ENCODE measurements at places on chromosomes 11 and 22. TPM values are rescaled to one million over a fixed set of nuclear protein-coding genes. Genes with fewer than 3 reads are reported as not detected.

DNA sequence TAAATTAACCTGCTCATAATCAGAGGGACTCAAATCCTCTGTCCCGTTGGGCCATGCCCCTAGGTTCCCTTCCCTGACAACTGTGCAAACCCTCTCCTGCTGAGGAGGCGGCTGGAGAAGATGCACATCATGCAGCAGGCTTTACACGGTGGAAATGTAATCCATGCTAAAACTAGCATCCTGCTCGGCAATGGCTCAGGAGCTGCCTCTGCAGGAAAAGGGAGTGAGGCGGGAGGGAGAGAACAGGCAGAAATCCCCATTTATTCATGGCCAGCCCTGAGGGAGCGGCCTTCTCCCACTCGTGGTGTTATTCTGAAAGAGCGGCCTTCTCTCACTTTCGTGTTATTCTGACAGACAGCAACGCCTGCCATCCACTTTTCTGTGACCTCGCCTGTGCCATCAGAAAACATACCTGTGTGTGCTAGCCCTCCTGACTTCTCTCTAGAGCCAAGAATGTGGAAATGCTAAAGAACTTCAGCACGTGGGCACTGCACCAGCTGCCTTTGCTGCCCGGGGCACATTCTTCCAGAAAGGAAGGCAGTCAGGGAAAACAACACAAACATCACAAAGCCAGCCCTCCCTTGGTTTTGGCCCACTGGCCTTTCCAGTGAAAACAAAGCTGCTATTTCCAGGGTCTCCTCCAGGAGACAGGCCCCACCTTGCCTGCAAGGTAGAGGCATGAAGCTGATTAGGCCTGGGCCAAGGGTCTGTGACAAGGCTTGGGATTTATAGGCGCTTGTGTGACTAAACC lies 62.9 kb upstream of the BID start:
- no peak for DNase-seq

DNA sequence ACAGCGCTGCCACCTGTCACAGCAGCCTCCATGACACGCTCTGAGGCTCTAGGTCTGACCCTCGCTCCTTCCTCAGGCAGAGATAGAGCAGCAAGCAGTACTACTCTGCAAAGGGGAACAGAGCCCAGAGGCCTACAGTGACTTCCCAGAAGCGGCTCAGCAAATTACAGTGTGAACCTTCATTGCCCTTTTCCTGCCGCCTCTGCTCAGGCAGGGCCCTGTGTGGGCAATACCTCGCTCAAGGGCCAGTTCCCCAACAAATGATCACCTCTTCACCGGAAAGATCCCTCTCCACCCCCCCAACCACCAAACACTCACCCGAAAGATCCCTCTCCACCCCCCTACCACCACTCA lies 12.3 kb downstream of the KIAA0930 start:
- no peak for DNase-seq

The FGF3 gene
- not detected for total RNA-seq

The SPON1 gene
- 0.17 TPM for total RNA-seq

GRCh38 chr11:34146411-34146810 lies 41.0 kb downstream of the NAT10 start:
- DNase-seq = no peak

The MPZL3 gene
- 7.3 TPM for total RNA-seq

- no peak for DNase-seq
Measured at GRCh38 chr11:659532-660085, 22.5 kb downstream of the DRD4 start.

GRCh38 chr11:34682825-34683224 lies 61.9 kb downstream of the EHF start:
- DNase-seq = peak; percentile 32

DNA sequence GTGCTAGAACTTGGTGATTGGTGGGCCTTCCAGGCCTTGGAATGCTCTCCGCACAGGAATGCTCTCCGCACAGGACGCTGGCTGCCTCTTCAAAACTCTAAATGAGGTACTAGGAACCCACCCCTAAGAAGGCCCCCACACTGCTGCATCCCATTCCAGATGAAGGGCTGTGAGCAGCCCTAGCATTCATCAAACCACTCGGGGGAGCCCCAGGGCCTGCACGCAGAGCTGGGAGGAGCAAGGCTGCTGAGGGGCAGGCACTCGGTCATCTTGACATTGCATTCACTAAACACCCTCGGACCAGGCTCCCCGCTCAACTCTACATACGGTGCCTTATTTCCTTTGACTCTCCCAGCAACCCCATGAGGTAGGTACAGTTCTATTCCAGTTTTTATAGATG lies 49.2 kb upstream of the EMID1 start:
- peak; percentile 7 for DNase-seq

DNA sequence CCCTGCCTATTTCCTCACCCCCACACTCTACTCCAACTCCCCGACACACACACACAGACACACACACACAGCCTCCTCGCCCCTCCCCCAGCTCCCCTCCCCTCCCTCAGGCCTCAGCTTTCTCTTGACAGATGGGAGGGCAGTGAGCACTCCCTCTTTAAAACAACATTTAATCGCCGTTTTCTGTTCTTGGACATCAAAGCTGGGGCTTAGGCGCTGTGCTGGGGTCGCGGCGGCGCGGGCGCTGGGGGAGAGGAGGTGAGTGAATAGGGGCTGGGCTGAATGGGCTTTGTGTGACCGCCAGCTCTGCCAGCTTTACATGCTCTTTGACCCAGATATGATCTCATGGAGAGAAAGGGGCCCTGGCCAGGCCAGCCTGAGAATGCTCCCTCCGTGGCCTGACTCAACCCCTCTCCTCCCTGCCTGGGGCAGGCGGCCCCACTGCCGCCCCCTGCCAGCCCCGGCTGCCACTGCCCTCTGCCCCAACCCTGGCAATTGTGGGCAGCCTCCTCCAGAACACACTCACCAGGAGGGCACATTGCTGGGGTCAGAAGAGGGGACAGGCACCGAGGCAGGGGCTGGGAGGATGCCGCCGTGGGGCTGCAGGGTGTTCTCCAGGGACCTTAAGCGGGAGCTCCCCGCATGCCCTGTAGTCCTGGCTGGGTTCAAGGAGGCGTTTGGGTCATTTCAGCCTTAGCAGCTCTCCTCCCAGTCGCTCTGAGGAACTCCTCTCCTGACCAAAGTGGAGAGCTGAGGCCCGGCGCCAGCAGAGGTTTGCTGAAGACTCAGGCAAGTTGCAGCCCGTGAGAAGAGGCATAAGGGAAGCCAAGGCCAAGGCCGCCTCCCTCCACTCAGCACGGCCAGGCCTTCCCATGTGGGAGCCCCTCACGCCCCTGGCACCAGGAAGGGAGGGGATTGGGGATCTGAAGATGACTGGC lies 38.3 kb upstream of the NNMT start:
- peak; percentile 38 for DNase-seq

- DNase-seq = no peak
Measured at GRCh38 chr11:108628326-108628725, 34.8 kb upstream of the EXPH5 start.

The HBG1 gene
- not detected for total RNA-seq

GRCh38 chr11:93444617-93445073 lies 98.5 kb downstream of the SMCO4 start:
- DNase-seq = no peak

DNA sequence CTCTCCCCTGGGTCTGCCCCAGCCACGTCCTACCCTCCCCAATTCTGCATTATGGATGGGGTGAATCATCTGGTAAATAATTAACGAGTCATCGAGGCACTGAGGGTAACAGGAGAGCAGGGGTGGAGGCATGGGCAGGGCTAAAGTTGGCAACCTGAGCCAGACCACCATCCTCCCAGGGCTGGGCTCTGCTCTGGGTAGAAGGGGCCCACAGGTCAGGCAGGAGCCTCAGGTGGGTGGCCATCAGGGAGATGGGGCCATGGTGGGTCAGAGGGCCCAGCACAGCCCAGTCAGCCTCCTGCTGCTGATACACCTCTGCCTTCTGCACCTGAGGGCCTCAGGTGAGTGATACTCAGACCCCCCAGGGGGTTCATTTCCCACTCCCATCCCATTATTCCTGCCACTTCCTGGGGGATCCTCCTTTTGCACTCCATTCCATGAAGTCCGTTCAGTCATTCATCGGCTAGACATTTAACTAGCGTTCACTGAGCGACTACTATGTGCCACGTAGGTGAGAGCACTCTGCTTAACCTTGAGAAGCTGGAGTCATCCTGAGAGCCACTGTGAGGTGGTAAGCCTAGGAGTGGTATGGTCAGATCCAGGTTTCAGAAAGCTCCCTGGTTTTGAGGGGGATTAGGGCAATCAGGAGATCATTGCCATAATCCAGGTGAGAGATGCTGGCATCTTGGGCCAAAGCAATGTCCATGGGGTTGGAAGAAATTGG lies at the start of gene VSIG10L2:
Gene VSIG10L2 (plus strand): TSS at position 248 of the 724 bp plus-strand sequence. CDS start 12 bp downstream, at position 260.
- no peak for DNase-seq

The RAPSN gene
- total RNA-seq = 0.19 TPM

The ANO1 gene
- not detected for total RNA-seq

DNA sequence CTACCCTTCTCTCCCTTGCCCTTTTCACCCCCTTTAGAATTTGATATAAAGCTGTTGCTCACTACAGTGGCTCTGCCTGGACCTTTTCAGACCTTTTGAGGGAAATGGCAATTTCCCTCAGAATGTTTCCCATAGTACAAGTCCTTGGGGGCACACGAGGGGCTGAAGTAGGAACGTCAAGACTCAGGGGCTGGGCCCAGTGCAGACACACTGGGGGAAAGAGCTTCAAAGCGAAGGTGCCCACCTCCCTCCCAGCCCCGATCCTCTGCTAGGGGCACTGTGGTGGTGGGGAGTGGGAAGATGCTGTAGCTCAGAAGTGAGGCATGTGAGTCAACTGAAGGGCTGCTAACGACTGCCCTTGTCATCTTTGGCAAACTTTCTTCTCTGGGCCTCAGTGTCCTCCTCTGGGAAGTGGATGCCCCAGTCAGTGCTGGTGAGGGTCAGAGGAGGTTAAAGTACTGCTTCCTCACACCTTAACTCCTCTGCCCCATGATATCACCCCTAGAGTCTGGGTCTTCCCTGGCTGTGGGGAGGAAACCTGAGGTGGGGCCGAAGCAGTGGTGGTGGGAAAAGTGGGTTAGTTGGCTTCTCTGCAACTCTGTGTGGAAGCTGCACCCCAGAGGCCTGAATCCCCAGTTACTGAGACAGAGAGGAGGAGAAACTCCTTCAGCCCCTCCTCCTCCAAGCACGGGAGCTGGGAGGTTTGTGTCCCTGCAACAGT lies 425.3 kb upstream of the B3GAT1 start:
- DNase-seq = no peak

- DNase-seq = no peak
Measured at GRCh38 chr11:8309311-8309710, 45.6 kb upstream of the LMO1 start.

- DNase-seq = peak; percentile 98
Measured at GRCh38 chr22:20001082-20001638, 15.5 kb downstream of the ARVCF start.

The CLTCL1 gene
- total RNA-seq = 4.2 TPM

DNA sequence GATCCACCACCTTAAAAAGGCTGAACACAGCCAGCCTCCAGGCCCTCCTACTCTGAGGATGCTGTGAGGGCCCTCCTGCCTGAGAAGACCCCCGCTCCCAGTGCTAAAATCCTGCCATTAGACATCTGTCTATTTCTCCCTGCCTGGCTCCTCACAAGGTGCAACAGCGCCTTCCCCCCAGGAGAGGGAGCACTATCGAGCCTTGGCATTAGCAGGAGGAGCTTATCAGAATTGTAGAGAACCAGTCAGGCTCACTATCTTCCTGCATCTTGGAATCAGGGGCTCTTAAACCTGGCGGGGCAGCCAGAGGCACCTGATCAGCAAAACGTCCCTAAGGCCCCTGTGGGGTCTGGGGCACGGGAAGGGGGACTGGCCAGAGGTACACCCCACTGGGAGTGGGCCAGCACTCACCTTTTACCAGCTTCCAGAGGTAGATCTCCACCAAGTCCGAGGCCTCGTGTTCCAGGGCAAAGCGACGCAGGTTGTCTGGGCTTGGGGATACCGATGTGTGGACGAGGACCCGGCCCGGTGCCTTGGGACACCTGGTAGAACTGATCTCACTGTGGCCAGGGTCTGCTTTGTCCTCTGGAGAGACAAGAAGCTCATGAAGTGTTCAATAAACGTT lies 28.7 kb downstream of the CHRDL2 start:
- peak; percentile 86 for DNase-seq

GRCh38 chr11:118226781-118227180 lies 2.0 kb upstream of the JAML start:
- DNase-seq = no peak

- DNase-seq = no peak
Measured at GRCh38 chr11:33655842-33656600, 44.6 kb downstream of the C11orf91 start.

- DNase-seq = peak; percentile 58
Measured at GRCh38 chr11:19868871-19869270, 156.2 kb downstream of the NAV2 start.

DNA sequence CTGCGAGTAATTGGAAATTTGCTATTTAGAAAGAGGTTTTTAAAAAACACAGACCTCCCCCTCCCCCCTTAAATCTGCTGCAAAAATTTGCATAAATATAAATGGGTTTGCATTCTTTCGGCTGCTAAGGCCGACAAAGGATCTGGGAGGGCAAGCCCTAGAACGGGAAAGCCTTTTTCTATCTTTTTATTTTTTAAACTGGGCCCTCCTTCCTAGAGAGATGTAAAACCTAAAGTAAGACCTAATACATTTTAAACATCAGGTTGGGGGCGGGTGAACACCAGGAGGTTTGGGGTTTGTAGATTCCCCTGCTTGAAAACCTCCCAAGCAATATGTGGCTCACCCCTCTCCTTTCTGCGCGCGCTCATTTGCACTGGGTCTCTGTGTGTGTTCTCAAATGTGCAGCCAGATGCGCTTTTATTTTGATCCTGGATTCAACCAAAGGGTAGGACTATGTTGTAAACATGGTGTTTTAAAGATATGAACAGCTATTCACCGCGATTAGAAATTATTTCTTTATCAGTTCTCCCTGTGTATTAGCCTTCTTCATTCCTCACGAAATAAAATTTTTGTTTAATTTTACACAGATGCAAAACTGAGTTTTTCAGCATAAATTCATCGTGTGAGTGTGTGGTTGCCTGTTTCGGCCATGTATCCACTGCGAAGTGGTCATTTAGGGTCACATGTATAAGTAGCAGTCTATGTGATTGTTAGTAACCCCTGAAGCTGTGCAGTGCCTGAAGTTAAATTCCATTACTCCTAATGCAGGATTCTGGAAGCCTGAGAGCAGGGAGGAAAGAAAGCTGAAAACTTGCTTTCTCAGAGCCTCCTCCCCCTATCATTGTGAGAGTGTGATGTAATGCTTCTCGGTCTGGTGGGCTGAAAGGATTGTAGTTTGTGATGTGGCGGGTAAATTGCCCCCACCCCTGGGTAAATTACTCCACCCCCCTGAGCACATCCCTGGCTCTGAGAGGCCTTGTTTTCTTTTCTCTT lies 988 bp downstream of the TNRC6B start:
- DNase-seq = peak; percentile 61

- DNase-seq = no peak
Measured at GRCh38 chr11:104033561-104033960, 2.9 kb upstream of the DDI1 start.
